Effector memory CD4-positive, alpha-beta T cell (primary cell): ENCODE measurements at places on chromosomes 16 and 17.

- DNase-seq = no peak
- no peaks in the 10 kb centered on the region for H3K27me3 ChIP-seq
- H3K4me3 ChIP-seq = no peak overlapping the region
- H3K4me1 ChIP-seq = no peaks in the 10 kb centered on the region
Observed at GRCh38 chr17:73359987-73360410, 48.2 kb upstream of the CDC42EP4 start.

DNA sequence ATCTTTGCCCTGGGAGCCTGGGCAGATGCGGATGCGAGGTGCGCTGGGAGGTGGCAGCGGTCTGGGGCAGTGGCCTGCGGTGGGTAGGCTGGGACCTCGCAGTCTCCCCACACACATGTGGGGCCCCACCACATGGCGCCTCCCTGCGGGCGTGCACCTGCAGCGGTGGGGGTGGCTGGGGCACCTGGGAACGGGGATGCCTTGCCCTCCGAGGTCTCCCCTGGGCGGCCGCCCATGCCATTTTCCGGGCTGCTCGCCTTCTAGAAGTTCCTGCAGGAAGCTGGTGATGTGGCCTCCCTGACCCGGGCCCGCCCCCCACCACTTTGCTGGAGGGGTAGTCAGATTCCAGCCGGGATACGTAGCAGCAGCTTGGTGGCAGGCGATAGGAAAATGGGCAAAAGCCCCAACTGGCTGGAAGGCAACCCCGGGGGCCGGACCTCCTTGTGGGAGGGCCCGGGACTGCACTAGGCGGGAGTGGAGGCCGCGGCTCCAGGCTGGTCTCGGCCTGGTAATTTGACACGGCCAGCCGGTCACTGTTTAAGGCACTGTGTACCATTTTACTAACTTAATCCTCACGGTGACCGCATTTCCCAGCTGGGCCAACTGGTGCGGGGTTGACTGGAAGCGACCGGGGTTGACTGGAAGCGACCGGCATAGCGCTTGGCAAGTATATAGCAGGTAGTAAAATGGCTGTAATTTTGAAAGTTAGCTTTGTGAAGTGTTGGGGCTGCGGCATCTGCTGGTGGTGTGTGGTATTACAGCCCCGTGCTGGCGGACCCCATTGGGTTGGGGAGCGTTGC, 38.5 kb downstream of the IGF2BP1 start:
- no peaks in the 10 kb centered on the region for H3K4me1 ChIP-seq
- no peak overlapping the region for H3K27ac ChIP-seq
- H3K36me3 ChIP-seq = no peaks in the 10 kb centered on the region
- peaks cover 4% of the 10 kb centered on the region for H3K27me3 ChIP-seq
- no peak overlapping the region for H3K4me3 ChIP-seq
- no peak for DNase-seq

DNA sequence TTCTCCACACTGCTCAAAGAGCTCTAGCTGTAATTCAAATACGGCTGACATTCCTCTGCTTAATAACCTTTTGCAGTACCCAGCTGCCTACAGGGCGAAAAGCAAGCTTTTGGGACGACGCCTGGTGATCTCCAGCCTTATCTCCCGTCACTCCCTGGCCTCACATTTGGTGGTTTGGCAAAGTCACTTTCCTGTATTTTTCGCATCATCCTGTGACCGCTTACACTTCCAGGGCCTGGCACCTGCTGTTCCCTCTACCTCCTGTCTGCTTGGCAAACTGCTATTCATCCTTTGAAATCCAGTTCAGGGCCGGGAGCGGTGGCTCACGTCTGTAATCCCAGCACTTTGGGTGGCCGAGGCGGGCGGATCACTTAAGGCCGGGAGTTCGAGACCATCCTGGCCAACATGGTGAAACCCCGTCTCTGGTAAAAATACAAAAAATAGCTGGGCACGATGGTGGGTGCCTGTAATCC, 2.7 kb upstream of the BHLHA9 start:
- peak overlapping the region; percentile 58 for H3K4me3 ChIP-seq
- peak overlapping the region; percentile 45 for H3K27ac ChIP-seq
- no peak for DNase-seq
- H3K27me3 ChIP-seq = no peaks in the 10 kb centered on the region
- no peaks in the 10 kb centered on the region for H3K36me3 ChIP-seq
- peaks cover 8% of the 10 kb centered on the region for H3K4me1 ChIP-seq

- H3K36me3 ChIP-seq = no peaks in the 10 kb centered on the region
- no peak overlapping the region for H3K4me3 ChIP-seq
- no peak for DNase-seq
Observed at GRCh38 chr16:68401871-68402747, 46.2 kb downstream of the SMPD3 start.

GRCh38 chr16:57950382-57950781, 20.5 kb downstream of the CNGB1 start:
- no peaks in the 10 kb centered on the region for H3K36me3 ChIP-seq
- no peak for DNase-seq
- H3K4me3 ChIP-seq = no peak overlapping the region
- H3K27ac ChIP-seq = no peak overlapping the region

DNA sequence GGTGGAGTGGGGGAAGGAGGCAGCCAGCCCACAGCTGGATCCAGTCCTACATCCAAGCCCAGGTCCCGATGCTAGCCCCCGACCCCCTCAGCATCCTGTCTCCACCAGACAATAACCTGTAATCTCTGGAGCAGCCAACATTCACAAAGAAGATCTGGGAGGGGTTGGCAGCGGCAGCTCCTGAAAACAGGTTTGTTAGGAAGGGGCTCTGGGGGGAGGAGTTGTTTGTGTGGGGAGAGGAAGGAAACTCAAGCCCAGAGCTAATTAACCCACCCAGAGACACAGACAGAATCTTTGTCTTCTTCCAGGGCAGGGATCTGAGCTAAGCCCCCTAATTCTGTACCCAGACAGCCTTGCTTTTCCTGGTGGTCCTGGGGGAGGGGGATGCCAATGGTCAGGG, 4.6 kb upstream of the C17orf113 start:
- peaks cover 1% of the 10 kb centered on the region for H3K4me1 ChIP-seq
- no peak for DNase-seq
- no peaks in the 10 kb centered on the region for H3K36me3 ChIP-seq
- H3K27me3 ChIP-seq = peaks cover 22% of the 10 kb centered on the region
- no peak overlapping the region for H3K4me3 ChIP-seq

DNA sequence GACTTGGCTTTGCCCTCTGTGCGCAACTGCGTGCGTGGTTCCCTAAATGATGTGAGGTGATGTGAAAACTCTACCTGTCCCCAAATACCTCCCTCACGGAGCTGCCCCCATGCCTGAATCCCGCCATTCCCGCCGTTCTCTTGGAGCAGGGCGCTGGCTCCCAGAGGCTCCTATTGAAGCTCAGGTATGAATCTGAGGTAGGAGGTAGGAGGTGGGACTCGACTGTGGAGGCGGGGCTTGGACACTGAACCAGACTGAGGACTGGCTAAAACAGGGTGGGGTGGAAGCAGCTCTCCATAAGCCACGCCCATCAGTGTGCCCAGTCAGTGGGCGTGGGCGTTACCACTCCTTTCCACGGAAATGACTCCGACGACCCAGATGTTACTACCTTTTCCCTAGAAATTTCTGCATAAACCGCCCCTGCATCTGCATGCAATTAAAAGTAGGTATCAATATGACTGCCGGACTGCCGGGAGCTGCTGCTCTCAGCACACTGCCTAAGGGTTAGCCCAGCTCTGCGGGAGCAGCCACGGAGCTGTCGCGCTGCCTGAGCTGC, 41.0 kb downstream of the FOXL1 start:
- no peak for DNase-seq
- H3K4me3 ChIP-seq = no peak overlapping the region
- no peaks in the 10 kb centered on the region for H3K36me3 ChIP-seq
- H3K27ac ChIP-seq = no peak overlapping the region

- no peaks in the 10 kb centered on the region for H3K27me3 ChIP-seq
- no peak for DNase-seq
- H3K36me3 ChIP-seq = no peaks in the 10 kb centered on the region
- no peak overlapping the region for H3K4me3 ChIP-seq
- peaks cover 30% of the 10 kb centered on the region for H3K4me1 ChIP-seq
Observed at GRCh38 chr17:42285346-42286050, 2.8 kb upstream of the STAT5A start.

DNA sequence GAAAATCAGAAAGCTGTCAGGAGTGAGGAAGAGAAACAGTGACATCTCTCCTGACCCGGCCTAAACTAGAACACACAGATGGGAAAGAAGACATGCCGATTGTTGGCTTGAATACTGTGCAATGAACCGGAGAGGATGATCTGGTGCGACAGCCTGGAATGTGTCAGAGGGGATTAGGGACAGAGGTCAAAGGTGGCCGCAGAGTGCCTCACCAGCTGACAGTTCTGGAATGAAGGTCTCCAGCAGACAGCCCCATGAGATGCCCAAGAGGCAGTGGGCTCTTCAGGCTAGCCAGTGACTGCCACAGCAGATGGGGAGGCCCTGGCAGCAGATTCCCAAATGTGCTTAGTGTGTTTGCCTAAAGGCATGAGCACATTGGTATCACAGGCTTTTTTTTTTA, 623.2 kb downstream of the CDH8 start:
- H3K36me3 ChIP-seq = no peaks in the 10 kb centered on the region
- no peak for DNase-seq
- no peaks in the 10 kb centered on the region for H3K4me1 ChIP-seq
- no peak overlapping the region for H3K27ac ChIP-seq
- no peak overlapping the region for H3K4me3 ChIP-seq

DNA sequence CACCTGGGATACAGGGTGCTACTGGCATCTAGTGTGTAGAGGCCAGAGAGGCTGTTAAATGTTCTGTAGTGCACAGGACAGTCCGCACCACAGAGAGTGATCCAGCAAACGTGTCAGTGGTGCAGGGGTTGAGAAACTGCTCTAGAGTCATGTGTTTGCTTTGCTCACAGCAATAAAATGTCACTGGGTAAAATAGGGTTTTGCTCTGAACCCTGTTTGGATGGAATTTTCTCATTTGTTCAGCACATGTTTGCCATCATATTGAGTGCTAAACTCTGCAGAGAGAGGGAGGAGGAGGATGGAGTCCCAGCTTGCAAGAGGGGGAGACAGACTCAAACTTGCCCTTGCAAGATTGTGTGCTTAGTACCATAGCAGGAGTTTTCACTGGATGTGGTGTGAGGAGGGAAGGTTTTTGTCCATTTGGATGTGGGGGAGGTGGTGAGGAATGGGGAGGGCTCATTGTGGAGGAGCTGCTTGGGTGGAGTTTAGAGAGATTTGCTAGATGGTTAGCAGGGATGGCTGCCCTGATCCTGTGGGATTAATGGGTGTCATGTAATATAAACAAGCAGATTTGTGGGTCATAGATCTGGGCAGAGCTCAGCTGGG, 11.8 kb downstream of the PLCG2 start:
- H3K27me3 ChIP-seq = no peaks in the 10 kb centered on the region
- no peak overlapping the region for H3K4me3 ChIP-seq
- H3K36me3 ChIP-seq = no peaks in the 10 kb centered on the region
- H3K4me1 ChIP-seq = no peaks in the 10 kb centered on the region

GRCh38 chr16:83706394-83706793, 101.4 kb upstream of the HSBP1 start:
- no peaks in the 10 kb centered on the region for H3K4me1 ChIP-seq
- H3K36me3 ChIP-seq = no peaks in the 10 kb centered on the region
- DNase-seq = no peak
- H3K27me3 ChIP-seq = no peaks in the 10 kb centered on the region
